ENCODE measurements at places on chromosomes 16 and 17.

DNA sequence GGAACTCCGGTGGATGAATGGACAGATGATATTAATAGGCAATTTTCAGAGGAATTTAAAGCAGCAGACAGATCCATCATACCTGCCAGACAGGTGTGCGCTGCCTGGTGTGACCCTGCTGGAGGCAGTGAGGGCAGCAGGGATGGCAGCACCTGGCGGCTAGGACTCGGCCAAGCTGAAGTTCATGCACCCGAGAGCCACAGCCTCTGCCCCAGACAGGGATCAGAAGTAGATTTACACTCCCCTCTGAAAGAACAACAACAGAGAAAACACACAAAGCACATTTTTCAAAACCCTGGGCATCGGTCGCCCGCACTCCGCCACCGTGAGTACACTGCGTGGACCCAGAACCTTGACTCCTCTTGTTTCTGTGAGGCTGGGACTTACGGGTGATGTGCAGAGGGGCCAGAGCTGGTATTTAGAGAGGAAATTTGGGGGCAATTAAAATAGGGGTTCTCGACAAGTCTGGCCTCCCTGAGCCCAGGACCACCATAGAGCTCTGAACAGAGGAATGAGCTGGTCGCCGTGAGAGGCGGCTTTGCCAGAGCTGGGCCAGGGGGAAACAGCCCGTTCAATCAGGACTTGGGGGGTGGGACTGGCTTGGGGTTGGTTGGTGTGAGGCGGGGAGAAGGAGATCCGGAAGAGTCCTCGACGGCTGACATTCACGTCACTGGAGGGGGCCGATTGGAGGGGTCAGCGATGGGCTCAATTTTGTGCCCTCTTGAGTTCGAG lies 101.0 kb downstream of the METRNL start:
- DNase-seq = no peak

DNA sequence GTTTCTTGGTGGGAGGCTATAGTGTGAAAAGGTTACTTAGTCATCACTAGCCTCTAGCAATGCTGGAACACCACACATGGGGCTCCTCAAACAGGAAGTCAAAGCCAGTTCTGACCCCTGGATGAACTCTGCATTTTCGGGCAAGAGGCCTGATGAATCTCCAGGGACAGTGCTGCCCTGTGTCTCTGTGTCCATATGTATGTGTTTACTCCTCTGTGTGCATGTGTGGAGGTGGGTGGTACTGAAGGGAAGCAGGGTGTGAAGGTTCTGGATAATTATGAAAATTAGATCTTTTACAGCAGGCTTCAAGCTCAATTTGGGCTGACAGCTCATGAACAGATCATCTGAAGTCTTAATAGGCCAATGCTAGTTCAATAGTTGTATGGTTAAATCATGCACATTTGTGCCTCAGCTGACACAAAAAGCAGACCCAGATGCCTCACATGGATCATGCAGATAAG lies 133.6 kb downstream of the SNX11 start:
- peak; percentile 82 for DNase-seq

GRCh38 chr16:78770353-78771091 lies 671.1 kb downstream of the WWOX start:
- DNase-seq = peak; percentile 49

DNA sequence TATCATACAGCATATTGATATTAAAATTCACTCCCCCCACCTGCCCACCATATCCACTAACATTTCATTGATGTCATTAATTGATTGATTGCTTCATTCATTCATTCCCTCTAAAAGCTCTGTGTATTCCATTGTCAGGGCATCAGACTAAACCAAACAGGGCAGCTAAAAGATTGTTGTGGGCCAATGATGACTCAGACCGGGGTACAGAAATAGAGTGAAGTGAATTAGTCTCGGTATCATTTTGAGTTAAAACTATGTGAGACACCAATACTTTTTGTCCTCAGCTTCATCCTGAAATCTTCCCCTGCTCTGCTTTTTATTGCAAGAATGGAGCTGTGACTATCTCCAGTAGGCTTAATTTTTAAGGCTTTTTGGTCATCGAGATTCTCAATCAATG lies 868.3 kb downstream of the CDH11 start:
- no peak for DNase-seq

GRCh38 chr17:1271030-1271423 lies 783 bp downstream of the BHLHA9 start:
- no peak for DNase-seq

GRCh38 chr17:11047228-11047627 lies 193.8 kb upstream of the SHISA6 start:
- no peak for DNase-seq

- DNase-seq = no peak
Observed at GRCh38 chr17:57002904-57003303, 25.0 kb downstream of the SCPEP1 start.
